ENCODE measurements at places on chromosomes 7 and 10.

DNA sequence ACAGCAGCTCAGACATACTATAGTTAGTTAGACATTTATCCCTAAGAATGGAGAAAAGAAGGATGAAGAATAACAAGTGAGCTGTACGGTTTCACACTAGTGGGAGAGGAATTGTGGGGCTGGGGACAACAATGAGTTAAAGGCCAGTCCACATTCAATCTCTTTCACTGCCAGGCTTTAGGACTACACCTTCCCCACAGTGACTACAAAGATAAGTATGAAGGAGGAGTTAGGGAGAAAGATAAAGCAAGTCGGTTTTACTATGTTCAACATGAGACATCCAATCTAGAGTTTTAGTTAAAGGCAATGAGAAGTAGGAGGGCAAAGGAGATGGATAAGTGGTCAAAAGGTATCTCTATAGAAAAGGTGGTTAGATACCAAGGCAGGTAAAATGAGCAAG, 16.3 kb downstream of the ARHGAP12 start:
- DNase-seq = no peak

DNA sequence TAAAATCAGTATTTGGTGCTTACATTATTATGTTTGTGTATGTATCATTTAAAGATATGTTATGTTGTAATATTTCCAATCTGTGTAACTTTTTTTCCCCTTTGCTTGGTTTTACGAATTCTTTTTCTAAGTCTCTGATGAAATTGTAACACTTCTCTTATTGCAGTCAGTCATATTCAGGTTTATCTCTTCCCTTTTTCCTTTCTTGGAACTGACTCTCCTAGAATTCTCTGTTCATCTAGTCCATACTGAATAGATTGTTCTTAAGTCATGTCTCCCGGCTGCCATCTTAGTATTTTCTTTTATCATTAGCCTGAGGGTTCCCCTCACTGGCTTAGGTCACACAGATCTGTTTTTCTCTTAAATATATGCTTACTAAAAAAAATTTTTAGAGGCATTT, 44.6 kb downstream of the PHTF2 start:
- DNase-seq = no peak

DNA sequence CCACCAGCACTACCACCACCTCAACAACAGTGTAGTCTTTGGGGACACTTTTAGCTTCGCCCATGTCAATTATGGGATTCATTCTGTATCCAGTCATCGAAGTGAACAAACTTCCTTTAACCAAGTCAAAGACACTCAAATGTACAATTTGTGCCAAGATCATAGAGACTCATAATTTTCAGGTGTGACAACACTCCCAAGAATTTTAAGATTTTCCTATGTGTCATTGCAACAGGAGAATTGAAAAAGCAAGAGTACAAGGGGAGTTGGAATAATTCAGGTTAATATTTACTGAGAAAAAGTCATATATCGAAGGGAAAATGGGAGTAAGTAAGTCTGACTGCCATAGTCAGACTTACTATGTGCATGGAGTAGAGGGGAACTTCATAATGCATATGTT, 26.2 kb downstream of the PON1 start:
- no peak for DNase-seq

DNA sequence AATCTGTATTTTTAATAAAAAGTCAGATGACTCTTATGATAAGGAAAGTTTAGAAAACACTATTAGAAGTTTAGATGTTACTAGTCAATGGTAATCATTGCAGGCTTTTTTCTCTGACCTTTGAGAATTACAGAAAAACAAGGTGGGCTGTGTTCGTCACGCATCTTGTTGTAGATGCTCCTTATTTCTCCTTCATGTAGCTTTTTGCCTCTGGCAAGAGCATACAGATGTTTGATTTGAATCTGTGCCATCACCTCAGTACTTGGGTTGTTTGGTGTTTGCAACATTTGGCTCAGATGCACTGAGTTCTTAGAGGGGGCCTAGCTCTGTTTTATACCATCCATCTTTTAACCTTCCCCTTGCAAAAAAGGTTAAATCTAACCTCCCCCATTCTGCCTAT, 11.5 kb downstream of the TAS2R16 start:
- DNase-seq = no peak

DNA sequence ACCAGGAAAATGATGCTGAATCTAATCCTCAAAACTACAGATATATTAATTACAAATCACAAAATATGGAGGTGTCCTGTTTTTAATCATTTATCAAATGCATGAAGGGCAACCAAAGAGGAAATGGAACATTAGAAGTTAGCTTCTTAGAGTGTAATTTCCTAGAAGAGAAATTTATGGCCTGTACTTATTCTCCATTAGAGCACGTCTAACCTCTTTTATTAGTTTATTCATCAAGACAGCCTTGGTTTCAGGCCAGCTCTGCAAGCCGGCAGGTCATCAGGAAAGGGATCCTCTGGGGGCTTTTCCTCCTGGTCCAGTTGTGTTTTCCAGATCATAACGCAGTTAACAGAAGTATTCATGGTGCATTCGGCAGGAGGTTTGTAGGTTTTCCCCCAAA, 517.6 kb downstream of the KCNMA1 start:
- no peak for DNase-seq

DNA sequence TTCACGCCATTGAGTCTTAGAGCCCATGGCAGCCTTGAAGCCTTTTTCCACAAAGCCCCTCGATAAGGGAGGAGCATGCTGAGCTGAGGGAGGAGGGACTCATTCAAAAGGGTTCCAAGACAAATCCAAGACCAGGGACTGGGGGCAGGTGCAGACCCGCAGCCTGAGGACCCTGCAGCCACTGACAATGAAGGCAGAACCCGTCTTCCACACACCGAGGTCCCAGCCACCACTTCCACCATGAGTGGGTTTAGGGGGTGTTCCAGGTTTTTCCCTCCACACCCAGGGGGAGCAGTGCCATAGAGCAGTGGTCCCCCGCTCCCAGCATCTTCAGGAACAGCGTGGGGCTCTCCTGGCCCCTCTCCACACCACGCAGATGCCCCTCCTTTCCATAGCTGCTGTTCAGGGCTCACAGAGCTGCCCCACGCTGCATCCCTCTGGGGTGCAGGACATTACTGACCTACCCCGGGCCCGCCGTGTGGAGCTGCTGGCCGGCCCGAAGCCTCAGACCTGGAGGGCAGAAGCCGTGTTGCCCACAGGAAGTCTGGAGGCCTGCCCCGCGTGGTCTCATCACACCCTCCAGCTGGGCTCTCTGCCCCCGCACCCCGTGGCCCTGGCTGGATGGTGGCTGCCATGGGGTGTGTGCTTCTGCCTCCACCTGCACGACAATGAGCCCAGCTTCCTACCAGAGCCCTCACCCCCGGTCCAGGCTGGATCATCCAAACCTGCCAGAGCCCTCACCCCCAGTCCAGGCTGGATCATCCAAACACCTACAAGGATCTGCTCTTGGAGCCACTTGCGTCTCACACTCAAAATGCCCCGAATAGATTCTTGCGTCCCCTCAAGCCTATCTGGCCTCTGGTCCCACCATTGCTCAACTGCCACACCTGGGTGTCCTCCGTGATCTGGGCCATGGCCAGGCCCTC, 220.0 kb upstream of the TCERG1L start:
- no peak for DNase-seq

DNA sequence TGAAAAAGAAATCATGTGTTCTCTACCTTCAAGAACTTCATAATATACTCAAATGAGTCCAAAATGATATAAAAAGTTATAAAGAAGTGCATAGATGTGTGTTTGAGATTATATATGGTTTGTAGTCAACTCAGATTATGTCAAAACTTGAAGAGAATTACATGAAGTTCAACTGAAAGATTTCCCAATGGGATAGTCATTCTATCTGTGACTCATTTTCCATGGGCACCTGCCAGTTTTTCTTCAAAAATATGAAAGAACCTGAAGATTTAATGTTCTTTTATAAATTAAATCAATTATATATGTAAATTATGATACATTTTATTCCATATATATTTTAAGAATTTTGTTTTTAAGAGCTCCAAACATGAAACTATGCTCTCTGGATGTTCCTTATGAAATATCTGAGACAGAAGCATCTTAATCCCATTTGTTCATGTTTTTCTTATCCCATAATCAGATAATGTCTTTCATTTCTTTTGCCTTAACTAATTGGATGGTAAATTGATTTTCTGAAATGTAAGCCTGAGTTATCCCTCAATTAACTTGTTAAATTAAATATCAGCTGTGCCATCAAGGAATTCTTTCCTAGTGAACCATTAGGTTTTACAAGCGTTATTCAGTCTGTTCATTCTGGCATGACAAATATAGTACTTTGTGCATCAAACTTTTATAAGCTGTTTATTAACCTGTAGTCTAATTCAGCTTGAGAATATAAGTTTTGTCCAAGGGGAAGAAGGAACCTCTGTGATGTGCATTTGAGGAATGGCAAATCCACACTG, 387.1 kb downstream of the IPMK start:
- no peak for DNase-seq
